Activated CD4-positive, alpha-beta memory T cell treated with anti-CD3 and anti-CD28 coated beads, Interleukin-2, amount 10 ng/mL, durations not matched to agents 7 days and 5 days (primary cell): ENCODE measurements at places on chromosomes 11 and 22.

GRCh38 chr11:33869481-33870422, 22.1 kb downstream of the LMO2 start:
- DNase-seq, result no peak

DNA sequence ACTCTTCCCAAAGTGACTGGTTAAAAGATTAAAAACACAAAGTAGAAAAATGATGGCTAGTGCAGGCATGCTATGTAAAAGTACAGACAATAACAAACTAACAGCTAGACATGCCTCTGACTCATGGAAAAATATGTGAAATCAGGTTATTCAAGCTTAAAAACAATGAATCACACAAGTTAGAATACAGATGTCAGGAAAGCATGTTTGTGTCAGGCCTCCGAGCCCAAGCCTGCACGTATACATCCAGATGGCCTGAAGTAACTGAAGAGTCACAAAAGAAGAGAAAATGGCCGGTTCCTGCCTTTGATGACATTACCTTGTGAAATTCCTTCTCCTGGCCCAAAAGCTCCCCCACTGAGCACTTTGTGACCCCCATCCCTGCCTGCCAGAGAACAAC, 110.1 kb downstream of the NOX4 start:
- DNase-seq, result no peak

- DNase-seq, result peak; percentile 23
These were observed 11.2 kb upstream of the PPP2R1B start for GRCh38 chr11:111777094-111778046.

DNA sequence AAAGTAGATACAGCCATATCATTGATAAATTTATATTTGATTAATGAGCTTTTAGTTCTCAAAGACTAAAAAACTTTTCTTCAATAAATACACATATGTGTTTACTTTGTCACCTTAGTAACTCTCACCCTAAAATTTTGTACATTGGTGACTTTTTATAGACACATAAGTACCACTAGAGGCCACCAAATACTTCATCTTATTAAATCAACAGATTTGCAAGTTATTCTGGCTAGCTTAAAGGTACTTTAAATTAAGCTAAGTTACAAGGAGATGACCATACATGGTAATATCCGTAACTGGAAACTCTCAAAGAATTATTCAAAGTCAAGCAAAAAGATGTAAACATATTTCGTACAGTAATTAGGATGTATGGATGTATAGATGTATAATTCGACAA, 112.2 kb downstream of the SBF2 start:
- DNase-seq, result no peak

DNA sequence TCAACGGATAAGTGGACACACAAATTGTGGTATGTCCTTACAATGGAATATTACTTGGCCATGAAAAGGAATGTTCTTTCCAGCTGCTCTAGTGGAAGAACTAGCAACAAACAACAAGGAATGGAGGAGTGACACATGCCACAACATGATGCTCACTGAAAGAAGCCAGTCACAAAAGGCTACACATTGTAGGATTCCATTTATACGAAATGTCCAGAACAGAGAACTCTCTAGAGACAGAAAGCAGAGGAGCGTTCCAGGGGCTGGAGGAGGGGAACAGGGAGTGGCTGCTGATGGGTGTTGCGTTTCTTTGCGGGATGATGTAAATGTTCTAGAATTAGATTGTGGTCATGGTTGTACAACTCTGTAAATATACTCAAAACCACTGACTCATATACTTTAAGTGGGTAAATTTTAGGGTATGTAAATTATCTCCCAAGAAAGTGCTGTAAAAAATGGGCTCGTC, 32.4 kb upstream of the PDGFB start:
- DNase-seq, result no peak

DNA sequence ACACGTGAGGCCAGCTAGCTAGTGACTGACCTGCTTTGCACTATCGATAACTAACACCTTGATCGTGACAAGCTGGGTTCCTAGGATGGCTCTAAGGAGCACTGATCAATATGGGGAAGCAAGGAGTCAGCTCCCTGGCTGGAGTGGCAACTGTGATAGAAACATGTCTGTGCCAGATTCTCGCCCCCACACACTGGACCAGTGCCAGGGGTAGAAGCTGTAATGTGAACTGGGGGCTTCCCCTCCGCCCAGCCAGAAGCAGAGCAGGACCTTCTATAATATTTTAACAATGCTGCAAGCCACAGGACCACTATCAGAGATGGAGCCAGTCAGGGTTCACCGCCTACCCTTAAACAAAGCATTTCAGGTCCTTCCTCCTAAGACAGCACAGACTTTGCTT, 96.5 kb downstream of the DSCAML1 start:
- DNase-seq, result no peak

DNA sequence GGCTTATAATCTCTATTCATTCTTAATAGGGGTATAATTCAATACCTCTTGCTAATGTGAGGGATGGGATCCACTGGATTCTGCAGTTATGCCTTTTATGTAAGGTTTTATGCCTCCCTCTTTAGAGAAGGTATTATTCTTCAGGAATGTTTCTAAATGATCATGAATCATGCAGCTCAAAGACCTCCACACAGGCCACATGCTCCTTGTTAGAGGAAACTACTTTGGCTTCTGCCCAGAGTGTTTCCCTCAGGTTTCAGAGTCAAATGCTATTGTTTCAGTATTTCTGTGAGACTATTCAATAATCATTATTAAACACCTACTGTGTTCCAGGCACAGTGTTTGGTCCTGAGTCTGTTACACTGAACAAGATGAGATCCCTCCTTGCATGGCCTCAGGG, 115.9 kb downstream of the RAB38 start:
- no peak for DNase-seq

GRCh38 chr22:26643418-26644100, 13.8 kb upstream of the MIAT start:
- DNase-seq, result peak; percentile 49

GRCh38 chr11:70029861-70030380, 48.2 kb upstream of the ANO1 start:
- DNase-seq, result no peak

DNA sequence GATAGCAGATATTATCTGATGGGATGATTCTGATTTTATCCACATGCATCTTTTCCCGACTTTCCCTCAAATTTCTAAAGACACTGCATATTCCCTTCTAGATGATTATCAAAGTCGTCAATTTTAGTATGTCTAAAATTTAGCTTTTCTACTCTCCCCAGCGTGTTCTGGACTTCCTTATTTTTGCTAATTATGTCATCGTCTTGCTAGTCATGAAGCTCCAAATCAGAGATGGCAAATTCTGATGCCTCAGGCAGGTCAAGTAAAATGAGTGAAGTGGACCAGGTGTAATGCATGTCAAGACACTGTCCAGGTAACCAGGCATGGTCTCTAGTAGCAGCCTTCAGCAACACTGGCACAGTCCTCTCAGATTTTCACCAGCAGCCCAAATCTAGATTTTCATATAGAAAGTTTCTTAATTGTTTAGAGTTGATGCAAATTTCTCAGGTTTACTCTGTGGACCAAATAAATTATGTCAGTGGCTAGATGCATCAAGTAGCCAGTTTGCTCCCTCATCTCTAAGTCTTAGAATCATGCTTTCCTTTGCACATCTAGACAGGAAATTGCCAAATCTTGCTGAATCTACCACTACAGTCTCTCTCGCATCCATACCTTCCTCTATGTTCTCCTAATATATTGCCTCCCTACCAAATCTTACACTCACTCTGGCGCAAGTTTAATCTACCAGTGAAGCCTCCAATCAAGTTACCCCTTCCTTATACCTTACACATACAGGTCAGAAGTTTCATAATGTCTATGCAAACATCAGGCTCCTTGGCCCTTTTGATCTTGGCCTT, 10.6 kb downstream of the HSD17B12 start:
- no peak for DNase-seq

DNA sequence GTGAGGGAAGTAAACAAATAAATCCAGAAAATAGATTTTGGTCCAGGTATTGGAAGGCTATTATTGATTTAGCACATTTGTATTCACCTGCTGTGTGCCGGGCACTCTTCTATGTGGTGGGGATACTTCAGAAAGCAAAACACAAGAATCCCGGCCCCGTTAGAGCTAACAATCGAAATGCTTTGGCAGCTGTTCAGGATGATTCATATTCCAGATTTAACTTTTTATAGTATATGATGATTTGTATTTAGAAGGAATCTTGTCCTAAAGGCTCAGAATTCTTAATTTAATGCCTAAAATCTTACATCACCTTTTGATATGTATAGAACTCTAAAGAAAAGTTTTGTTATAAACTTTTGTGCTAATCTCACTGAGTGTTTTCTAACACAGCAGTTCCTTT, 28.0 kb downstream of the ZC3H12C start:
- no peak for DNase-seq

GRCh38 chr11:67120456-67120855, 1.4 kb downstream of the KDM2A start:
- DNase-seq, result no peak

DNA sequence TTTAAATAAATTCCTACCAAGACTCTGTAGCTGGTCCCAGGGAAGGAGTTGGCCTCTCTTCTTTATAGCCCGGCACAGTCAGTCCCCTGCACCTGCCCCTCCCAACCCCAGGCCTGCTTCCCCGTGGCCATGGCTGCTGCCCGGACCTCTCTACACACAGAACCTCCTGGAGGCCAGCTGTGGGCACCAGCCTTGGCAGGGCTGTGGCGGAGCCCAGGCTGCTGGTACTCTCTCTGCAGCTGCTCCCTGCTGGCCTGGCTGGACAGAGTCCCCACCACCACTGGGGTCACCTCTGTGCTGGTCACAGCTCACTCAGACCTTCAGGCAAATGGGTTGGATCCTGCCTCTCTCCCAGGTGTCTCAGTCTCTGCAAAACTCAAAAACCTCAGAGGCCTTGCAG, 69.3 kb downstream of the LRP5 start:
- DNase-seq, result no peak

GRCh38 chr11:49221112-49221511, 12.7 kb upstream of the FOLH1 start:
- DNase-seq, result no peak

GRCh38 chr11:12801976-12802375, 127.8 kb downstream of the TEAD1 start:
- DNase-seq, result no peak

DNA sequence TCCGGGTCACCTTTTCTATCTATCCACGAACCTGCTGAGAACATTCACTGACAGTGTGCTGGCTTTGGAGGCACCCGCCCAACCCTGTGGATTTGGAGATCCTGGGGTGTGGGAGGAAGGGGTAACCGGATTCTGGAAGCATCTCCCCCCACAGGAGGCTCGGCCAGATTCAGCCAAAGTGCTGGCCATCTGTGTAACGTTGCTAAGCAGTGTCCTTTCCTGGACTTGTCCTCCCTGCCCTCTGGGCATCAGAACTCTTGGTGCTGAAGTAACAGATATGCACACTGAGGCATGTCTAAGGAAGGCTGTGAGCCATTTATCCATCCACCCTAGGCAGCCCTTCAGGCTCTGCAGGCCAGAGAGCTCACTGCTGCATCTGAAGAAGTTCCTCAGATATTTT, 85.7 kb downstream of the SNX19 start:
- no peak for DNase-seq

DNA sequence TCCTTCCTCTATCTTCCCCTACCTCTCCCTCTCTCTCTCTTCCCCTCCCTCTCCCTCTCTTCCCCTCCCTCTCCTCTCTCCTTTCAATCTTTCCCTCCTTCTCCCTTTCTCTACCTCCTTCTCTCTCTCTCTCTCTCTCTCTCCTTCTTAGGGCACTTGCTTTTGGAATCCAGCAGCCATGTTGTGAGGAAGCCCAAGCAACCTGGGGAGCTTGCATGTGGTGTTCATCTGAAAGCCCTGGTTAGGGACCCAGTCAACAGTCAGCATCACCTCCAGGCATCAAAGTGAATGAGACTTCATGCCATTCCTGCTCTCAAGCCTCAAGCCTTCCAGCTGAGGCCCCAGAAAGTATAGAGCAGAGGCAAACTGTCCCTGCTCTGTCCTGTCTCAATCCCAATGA, 65.6 kb upstream of the SHISAL1 start:
- DNase-seq, result no peak

DNA sequence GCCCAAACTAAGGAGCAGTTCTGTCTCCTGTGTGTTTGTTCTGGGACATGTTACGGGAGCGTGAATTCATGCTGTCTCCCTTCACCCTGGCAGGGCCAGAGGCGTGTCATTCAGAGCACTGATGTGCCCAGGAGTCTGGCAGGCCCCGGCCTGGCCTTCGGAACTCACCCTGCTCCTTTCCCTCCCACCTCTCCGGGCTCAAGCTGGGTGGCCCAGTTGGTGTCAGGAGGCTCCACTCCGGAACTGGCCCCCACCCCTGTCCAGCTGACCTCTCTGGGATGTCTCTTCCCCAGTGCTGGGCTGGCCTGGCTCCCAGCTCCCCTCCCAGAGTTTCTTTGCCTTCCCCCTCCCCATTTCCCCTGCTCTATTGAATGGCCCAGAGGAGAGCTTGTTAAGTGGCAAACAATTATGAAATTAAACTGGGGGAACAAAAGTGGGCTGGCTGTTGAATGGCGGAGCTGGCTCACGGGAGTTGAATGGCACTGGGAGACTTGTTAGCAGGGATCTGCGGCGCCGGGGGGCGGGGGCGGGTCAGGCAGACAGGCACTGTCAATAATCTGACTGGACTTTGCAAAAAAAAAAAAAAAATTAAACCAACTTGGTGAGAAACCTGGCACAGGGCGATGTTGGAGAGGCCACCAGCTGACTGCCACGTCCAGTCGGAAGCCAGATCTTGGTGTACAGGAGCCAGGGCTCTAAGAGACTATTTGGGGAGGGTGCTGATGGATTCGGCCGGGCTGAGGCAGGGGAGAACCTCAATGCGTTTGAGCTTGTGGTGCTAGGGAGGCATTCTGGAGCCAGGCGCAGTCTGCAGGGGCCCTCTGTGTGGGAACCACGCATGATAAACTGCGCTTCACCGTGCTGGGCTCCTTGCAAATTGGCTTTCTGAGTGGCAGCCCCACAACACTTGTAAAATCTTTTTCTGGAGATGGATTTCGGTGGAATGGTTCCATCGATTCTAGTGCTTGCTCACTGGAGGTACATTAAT, 1.3 kb downstream of the MPPED1 start:
- no peak for DNase-seq

- DNase-seq, result no peak
These were observed 24.2 kb upstream of the TREH start for GRCh38 chr11:118703563-118704106.

DNA sequence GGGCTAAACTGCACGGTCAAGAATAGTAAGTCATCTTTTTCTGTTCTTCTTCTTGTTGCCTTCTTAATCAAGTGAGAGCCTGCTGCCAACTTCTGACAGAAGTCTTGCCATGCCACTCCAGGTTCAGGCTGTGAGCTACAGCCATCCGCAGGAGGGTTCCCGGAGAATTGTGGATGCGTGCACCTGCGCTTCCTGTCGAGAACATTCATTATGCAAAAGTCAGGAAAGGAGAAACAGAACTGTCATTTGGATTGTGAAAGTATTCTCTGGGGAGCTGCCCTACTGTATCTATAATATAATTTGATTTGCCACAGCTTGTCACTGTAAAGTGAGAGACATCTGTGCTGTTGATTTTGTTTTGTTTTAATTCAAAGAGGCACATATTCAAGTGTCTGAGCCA, 12.3 kb downstream of the IL17RA start:
- no peak for DNase-seq

GRCh38 chr11:13269775-13270174, 7.8 kb upstream of the BMAL1 start:
- DNase-seq, result no peak

- no peak for DNase-seq
These were observed 66.2 kb downstream of the CCDC81 start for GRCh38 chr11:86440843-86441242.

- peak; percentile 61 for DNase-seq
These were observed 320 bp upstream of the PHLDA2 start for GRCh38 chr11:2929531-2929949.

- DNase-seq, result no peak
These were observed 83.9 kb downstream of the AMOTL1 start for GRCh38 chr11:94851864-94852636.

- DNase-seq, result no peak
These were observed 13.0 kb upstream of the CDC42EP1 start for GRCh38 chr22:37547251-37547741.

GRCh38 chr11:85695546-85695945, 9.6 kb upstream of the CCDC89 start:
- no peak for DNase-seq
